ENCODE measurements at places on chromosomes 3 and 15.

DNA sequence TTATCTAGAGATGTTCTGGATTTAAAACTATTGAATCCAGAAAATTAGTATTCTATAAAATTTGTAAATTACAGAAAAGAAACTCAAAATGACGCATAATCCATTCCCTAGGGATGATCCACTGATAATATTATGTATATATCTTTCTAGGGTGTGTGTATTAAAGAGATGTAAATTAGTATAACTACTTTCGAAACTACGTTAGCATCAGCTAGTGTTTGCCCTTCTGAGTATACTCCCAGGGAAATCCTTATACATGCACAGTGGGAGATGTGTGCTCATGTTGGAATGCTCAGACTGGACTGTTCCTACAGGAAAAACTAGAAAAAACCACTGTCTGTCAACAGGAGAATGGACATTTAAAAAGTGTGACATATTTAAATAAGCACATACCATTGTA, 36.4 kb downstream of the ACAA1 start:
- DNase-seq = no peak

DNA sequence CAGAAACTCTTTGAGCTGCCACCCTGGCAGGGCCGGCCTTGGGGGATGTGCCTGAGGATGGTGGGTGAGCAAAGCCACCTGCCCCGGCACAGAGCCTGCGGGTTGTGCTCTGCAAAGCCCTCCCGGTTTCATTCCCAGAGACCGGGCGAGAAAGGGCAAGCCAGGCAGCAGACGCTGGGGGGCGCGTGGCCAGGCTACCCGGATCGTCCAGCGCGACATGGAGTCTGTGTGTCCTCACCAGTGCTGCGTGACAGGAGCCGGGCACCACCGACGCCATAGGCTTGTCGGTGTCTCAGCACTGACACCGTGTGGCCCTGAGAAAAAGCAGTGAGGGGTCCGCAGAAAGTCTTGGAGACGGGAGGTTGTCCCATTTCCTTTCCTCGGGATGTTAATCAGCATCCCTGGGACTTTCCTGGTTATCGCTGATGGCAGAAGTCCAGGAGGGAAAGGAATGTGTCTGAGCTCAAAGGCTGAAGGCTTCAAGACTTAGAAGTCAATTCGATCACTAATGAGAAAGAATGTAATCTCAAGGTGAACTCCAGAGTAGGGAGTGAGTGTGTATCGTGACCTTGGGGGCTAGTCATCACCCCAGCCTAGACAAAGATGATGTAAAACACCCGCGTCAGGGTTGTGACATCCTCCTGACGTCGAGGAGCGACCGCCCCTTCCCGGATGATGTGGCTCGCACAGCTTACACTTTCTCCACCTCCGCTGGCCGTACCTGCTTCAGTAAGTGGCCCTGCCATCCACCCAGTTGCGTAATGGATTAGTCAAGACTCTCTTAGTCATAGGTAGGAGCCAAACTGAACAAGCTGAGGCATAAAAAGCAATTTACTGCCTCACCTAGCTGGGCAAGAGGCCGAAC, 36.3 kb upstream of the PLA2G4E start:
- DNase-seq = peak; percentile 78

GRCh38 chr3:101836652-101837598, 12.4 kb upstream of the NFKBIZ start:
- DNase-seq = peak; percentile 79

DNA sequence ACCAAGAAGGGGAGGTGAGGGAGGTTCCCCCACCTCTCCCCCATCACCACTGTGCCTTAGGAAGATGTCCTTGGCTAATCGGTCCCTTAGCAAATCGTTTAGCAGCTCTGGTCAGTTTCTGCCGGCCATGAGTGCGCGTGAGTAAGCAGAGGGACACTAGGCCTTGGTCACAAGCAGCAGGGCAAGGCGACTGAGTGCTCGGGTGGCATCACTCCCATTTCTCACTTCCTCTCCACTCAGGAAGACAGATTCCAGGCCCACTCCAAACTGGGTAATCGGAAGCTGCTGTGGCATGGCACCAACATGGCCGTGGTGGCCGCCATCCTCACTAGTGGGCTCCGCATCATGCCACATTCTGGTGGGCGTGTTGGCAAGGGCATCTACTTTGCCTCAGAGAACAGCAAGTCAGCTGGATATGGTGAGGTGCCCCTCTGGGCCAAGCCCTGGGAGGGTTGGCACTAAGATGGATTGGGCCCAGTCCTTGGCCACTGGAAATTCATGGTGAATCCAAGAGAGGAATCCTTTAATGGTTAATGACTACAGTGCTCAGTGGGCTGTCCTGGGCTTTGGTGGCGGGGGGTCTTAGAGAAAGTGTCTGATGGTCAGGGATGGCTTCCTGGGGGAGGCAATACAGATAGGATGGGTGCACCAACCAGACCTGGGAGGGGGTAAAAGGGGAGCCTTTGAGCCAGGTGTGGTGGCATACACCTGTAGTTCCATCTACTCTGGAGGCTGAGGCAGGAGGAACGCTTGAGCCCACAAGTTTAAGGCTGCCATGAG, 4.0 kb downstream of the PARP3 start:
- no peak for DNase-seq

- DNase-seq = peak; percentile 54
These were observed 404.6 kb downstream of the LPP start for GRCh38 chr3:188558343-188559071.

DNA sequence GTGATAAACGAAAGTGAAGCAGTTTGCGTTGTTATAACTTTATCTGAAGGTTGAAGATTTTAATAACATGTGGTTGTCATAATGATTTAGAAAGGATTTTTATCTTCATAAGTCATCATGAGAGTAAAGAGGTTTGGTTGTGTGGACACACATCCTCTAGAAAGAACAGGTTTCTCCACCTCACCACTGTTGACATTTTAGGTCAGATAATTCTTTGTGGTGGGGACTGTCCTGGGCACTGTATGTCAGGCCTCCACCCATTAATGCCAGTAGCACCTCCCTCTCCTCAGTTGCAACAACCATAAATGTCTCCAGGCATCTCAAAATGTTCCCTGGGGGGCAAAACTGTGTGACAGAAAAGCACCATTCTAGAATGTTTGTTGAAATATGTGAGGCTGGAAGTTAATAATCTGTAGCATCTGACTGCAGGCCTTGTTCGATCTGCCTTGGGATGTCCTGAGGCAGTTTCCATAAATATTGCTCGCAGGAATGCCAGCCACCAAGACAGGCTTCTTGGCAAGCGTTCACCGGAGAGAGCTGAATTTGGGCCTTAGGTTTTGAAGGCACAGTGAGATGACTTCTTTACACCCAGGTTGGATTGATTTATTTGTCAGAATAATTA, 100.1 kb downstream of the ADAMTSL3 start:
- DNase-seq = no peak

GRCh38 chr15:71109130-71109529, 6.1 kb upstream of the THSD4 start:
- peak; percentile 85 for DNase-seq

DNA sequence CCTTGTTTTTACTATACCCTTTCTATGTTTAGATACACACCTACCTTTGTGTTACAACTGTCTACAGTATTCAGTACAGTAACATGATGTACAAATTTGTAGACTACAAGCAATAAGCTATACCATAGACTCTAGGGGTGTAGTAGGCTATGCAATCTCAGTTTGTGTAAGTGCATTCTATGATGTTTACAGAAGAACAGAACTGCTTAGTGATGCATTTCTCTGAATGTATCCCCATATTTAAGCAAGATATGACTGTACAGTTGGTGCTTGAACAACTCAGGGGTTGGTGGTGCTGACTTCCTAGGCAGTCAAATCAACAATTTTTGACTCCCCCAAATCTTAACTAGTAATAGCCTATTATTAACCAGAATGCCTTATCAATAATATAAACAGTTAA, 467.1 kb upstream of the TGFBR2 start:
- DNase-seq = no peak

GRCh38 chr3:11662392-11662990, 18.8 kb upstream of the VGLL4 start:
- peak; percentile 48 for DNase-seq

- no peak for DNase-seq
These were observed 85.4 kb downstream of the EPHB1 start for GRCh38 chr3:134880431-134880830.

GRCh38 chr3:185473290-185473815, 25.5 kb downstream of the TMEM41A start:
- no peak for DNase-seq

DNA sequence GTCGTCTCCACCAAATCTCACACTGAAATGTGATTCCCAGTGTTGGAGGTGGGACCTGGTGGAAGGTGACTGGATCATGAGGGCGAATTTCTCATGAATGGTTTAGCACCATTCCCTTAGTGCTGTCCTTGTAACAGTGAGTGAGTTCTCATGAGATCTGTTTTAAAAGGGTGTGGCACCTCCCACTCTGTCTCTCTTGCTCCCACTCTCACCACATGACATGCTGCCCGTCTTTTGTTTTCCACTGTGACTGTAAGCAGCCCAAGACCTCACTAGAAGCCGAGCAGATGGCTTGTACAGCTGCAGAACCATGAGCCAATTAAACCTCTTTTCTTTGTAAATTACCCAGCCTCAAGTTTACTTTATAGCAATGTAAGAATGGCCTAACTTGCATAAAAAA, 21.2 kb downstream of the RAD18 start:
- DNase-seq = no peak

GRCh38 chr3:138950006-138950644, 3.1 kb downstream of the FOXL2NB start:
- peak; percentile 46 for DNase-seq

- DNase-seq = peak; percentile 31
These were observed 38.4 kb upstream of the VPS8 start for GRCh38 chr3:184773283-184774186.

GRCh38 chr15:58880320-58880719, 53.2 kb downstream of the SLTM start:
- DNase-seq = no peak

- DNase-seq = no peak
These were observed 142.3 kb downstream of the TMCO5A start for GRCh38 chr15:38076786-38077185.

DNA sequence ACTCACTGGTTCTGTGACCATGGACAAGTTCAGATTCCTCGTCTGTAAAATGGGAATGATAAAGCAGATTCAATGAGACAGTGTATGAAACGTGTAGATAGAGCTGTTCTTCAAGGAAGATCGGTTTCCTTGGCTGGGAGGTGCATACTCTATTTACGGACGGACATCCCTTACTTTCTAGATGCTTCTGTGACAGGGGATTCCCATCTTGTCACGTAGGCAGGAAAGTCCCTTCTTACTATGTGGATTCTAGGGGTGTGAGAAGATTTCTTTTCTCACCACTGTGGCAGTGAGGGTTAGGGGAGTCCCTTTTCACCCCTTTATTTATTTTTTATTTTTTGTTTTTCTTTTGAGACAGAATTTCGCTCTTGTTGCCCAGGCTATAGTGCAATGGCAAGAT, 180.9 kb upstream of the TBL1XR1 start:
- DNase-seq = no peak

DNA sequence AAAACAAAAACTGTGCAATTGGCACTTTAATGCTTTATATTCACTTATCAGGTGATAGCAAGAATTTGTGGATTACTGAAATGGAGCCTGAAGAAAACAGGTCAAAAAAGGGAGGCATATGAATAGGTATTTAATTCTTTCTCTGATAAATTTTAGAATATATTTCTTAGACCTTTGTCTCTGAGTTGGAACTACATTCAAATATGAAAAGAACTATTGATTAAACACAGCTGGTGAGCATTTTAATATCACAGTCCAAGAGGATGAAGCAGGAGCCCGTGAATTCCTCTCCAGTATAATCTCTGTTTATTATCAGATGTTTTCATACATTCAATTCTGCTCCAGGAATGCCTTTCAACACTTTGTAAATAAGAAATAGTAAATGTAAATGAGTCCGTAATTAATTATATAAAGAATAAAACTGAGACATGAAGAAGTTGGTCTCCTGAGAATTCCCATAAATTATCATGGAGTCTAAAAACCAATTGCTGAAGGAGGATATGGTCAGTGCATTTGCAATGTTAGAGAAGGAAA, 86.3 kb upstream of the ARHGEF26 start:
- no peak for DNase-seq

DNA sequence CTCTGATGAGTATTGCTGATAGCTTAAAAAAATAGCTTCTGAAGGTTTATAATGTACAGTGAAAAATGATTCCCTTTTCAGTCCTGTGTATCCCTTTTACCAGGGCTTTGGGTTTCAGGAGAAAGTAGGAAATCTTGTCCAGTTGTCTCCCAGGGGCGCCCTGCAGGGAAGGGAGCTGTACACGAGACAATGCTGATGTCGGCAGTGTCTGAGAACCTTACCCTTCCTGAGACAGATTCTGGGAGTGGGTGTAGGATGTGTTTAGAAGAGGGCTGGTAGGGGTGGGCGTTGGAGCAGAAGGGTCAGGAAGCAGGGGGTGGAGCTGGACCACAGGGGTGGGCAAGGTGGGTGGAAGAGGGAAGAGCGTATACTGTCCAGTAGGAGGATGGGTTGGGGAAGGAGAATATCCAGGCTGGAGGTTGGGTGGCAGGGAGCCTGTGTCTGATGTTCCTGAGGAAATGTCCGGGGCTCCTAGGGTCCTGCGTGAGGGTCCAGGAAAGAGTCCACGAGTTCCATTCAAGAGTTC, 5.6 kb downstream of the THPO start:
- DNase-seq = no peak

DNA sequence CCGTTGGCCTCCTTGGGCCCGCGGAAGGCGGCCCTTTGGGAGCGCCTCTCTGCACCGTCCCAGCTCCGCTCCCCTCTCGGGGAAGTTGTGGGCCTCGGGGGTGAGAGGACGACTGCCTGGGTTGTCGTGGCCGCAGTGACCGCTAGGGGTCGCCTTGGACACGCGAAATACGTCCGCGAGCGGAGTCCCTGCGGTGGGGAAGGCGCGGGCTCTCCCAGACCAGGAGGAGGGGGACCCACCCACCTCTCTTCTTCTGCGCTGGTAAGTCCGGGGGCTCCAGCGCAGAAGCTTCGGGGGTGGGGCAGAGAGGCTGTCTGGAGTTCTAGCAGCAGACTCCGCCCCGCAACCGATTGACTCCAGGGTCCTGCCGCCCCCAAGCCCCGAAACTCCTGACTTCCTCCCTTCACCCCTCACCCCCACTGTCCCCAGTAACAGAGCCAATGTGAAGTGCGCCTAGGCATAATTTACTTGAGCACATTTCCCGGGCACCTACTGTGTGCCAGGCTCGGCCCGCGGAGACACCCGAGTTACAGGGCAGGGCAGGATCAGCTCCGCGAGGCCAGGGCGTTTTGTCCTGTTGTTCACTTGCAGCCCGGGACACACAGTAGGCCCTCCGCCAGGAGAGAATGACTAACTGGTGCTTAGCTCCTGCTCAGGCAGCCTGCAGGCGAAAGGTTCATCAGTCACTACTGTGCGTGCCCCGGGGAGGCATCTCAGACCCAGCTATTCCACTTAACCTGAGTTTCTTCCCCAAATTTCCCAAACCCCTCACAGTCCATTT, 32.8 kb downstream of the DNASE1L3 start:
- DNase-seq = peak; percentile 80

GRCh38 chr15:90970274-90970673, 15.6 kb downstream of the RCCD1 start:
- no peak for DNase-seq

- DNase-seq = no peak
These were observed 14.1 kb downstream of the ACOX2 start for GRCh38 chr3:58522759-58523425.

- no peak for DNase-seq
These were observed 114.0 kb downstream of the LRRC28 start for GRCh38 chr15:99365242-99365641.

Measured in EH (cell line).